ENCODE measurements at places on chromosomes 1 and 21.
A peak's percentile ranks its signal among the peaks of the same experiment; 100 is the strongest.

- DNase-seq, result no peak
Measured at GRCh38 chr1:55600242-55600641, 385.1 kb upstream of the USP24 start.

GRCh38 chr1:36115931-36116330 is 9.1 kb downstream of the COL8A2 start:
- no peak for DNase-seq

DNA sequence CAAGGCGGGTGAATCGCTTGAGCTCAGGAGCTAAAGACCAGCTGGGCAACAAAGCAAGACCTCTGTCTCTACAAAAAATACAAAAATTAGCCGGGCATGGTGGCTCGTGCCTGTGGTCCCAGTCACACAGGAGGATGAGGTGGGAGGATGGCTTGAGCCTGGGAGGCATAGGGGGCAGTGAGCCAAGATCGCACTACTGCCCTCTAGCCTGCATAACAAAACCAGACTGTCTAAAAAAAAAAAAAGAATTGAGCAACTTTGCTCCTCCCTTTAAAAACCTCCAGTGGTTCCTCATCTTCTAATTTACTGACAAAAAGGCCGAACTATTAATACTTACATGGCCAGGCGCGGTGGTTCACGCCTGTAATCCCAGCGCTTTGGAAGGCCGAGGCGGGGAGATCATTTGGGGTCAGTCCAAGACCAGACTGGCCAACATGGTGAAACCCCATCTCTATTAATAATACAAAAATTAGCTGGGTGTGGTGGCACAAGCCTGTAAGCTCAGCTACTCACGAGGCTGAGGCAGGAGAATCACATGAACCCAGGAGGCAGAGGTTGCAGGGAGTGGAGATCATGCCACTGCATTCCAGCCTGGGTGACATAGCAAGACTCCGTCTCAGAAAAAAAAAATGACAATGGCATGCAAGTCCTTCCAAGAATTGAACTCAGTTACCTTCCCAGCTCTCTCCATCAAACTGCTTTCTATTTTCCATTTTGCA is 4.4 kb downstream of the ACBD3 start:
- no peak for DNase-seq

- DNase-seq, result no peak
Measured at GRCh38 chr1:19504796-19505692, 19.7 kb upstream of the CAPZB start.

DNA sequence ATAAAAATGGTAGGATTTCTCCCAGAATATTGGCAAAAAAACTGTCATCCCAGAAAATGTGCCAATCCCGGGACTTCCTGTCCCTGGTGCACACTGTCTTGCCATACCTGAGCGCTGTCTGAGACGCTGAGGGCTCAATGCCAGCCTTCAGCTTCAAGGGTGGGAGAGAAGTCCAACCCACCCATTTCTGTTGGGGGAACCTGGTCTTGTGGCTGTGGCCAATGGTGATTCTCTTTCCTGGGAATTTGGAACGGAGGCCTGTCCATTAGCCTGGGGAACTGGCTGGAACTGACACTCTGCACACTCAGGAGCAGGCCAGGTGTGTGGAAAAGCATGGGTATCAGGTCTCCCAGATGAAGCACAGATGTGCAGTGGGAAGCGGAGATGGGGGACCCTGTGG is 6.7 kb downstream of the MTHFR start:
- no peak for DNase-seq

- DNase-seq, result no peak
Measured at GRCh38 chr21:38843806-38844503, 38.2 kb downstream of the ETS2 start.

- DNase-seq, result no peak
Measured at GRCh38 chr1:175399795-175400194, 207.2 kb upstream of the KIAA0040 start.

- DNase-seq, result no peak
Measured at GRCh38 chr1:66083003-66083402, 290.3 kb downstream of the PDE4B start.

- DNase-seq, result no peak
Measured at GRCh38 chr1:25710583-25711347, 89.2 kb upstream of the SELENON start.

GRCh38 chr1:116408193-116408592 is 35.1 kb downstream of the ATP1A1 start:
- no peak for DNase-seq

GRCh38 chr1:188170935-188171334 is 1342.2 kb downstream of the PLA2G4A start:
- no peak for DNase-seq

- DNase-seq, result no peak
Measured at GRCh38 chr1:58754073-58754613, 29.7 kb downstream of the JUN start.

DNA sequence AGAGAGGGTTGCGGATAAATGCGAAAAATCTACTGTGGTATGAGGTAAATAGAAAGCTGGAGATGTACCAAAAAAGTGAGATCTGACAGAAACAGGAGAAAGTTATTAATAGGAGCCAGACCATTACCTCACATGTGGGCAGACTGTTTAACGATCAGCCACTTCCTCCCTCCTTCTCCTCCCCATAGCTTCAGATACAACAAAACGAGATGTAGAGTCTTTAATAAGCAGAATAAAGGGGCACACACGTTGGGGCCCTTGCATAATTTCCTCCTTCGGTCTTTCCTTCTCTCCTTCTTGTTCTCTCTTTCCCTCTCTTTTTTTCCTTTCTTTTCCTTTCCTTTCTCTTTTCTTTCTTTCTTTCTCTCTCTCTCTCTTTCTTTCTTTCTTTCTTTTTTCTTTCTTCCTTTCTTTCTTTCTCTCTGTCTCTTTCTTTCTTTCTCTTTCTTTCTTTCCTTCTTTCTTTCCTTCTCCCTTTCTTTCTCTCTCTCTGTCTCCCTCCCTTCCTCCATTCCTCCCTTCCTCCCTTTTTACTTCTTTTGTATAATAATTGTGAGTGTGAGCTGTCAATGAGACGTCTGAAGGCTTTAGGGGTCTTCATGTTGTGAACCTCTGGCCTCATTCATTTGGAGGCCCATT is 242.1 kb downstream of the GRIK1 start:
- DNase-seq, result no peak

DNA sequence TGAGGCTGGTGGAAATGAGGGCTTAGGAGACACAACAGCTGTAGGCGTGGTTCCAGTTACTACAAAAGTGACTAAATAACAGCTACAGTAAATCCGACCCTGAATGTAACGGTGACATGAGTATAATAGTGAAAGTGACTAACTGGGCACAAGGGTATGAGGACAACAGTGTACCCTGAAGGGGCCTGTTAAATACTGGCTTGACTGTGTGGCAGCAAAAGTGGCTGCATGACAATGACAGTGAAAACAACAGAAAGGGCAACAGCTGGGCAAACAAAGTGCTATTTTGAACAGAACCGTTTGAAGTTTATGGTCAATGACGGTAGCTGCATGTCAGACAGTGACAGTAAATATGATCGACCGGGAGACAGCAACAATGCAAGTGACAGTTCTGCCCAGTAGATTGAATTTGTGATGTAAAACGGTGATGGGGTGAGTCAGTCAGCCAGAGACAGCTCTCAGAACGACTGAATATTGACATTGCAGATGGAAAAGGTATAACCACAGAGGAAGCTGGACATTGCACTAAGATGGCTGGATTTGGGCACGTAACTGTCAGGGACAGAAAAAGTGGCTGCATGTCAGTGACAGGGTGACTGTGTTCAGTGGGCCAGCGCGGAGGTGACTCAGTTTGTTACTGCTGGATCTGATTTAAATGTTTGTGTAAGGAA is 1.2 kb upstream of the ZBTB40 start:
- DNase-seq, result no peak

- DNase-seq, result no peak
Measured at GRCh38 chr1:15276691-15277446, 29.8 kb downstream of the FHAD1 start.

DNA sequence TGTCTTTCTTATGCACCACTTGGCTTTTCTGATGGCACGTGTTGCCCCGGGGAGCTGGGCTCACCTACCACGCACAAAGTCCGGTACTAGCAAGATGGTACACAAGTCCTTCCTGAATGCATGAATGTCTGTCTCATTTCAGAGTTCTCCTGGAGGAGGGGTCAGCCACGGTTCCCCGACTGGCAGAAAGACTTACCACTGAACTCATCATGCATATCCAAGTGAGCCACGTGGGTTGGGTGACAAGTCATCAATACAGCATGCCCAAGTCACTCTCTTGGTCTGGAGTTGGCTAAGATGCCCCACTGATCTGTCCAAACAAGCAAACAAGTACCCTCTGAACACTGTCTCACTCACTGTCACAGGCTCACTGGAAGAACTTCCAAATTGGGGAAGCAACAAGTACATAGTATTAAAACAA is 28.6 kb upstream of the MX1 start:
- DNase-seq, result no peak

DNA sequence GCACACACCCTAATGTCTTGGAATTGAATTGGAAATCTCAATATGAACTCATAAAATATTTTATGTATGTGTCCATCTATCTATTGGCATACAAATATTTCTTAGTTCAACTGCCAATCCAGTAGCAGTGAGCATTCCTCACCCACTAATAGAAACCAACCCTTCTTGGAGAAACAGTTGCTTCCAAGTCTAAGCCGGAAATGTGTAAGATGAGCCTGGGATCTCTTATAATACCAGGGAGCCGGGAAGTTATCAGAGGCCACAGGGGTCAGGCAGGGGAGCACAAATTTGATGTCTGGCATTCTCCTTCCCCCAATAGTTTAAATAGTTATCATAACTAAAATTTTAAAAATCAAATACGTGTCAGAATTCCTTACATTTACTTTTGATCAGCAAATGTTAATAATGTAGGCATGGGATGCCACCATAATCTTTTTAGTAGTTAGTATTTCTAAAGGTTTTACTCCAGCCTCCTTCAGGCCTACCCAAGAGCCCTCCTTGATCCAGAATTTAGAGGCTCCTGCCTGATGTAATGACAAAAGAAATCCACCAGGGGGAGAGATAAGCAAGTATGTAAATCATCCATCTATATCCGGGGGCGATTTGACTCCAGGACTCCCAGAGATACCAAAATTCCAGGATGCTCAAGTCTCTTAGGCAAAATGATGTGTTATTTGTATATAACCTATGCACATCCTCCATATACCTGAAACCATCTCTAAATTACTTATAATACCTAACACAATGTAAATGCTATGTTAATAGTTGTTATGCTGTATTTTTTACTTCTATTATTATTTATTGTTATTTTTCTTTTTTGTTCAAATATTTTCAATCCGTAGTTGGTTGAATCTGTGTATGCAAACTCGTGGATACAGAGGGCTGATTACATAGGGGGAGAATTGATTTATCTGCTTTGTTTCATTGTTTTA is 218.7 kb upstream of the COA6 start:
- no peak for DNase-seq

DNA sequence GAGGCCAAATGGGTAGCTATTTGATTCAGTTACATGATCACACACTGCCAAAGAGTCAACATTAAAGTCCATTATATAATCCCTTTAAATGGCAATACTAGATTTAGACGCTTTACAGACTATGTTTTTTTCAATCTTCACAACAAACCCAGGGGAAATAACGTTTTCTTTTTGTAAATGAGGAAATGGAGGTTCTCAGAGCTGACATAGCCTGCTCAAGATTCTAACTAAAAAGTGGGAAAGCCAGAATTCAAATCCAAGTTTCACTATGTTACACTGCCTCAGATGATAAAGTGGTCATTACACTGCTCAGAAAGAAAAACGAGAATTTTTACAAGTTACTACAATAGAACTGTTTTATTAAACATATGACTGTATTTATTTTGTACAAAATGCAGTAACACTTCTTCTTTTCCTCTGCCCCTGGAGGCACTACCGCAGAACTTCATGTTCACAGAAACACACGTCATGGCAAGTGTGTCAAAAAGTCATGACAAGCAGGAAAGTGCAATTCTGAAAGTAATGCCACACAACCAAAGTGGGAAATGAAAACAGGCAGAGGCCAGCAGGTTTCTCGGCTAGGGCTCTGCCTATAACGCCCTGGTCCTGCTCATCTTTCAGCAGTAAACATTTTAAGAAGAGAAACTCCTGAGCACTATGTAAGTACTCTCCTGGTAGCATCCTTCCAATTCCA is 19.0 kb downstream of the THEMIS2 start:
- DNase-seq, result no peak

DNA sequence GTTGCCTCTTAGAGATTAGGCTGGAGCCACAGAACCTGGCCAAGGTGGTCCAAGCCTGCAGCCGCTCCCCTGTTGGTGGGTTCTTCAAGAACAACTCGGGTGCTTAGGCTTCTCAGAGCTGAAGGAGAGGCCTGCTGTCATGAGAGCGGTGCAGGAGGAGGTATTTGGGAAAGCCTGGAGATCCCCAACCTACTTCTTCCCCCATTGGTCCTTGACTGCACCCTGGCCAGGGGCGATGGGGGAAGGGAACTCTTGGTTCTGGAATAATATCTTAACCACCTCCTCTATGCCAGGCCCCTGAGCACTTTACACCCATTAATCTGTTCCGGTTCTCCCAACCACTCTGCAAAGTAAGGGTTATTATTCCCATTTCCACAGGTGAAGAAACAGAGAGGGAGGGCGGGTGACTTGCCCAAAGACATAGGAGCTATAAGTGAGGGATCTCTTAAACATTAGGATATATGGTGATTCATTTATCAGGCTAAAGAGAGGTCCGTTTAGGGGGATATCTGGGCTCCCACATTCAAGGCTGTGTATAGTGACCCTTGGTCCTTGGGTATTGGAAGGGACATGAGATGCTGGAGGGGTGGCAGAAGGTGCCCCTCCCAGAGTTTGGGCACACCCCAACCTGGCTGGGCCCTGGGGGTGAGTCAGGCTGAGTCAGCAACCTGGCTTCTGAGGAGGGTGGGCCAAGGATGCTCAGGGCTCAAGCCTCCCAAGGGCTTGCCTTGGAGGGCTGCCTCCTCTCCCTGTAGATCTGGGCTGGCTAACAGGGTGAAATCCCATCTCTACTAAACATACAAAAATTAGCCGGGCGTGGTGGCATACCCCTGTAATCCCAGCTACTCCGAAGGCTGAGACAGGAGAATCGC is 5.2 kb downstream of the TRNP1 start:
- DNase-seq, result no peak

DNA sequence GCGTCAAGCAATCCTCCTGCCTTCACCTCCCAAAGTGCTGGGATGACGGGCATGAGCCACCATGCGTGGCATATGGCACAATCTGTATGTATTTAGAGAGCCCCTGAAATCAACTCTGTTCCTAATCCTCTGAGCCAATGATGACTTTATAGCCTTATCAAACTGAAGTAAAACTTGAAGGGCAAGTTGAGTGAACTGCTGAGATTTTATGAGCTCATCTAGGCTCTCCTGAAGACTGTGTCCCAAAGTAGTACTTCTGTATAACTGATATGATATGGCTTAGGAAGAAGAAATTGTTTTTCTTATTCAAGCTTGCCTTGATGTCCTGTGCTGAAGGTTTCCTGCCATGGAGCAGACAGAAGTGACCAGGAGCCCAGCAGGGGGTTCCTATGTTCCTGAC is 23.7 kb upstream of the NKAIN1 start:
- no peak for DNase-seq

GRCh38 chr1:225848030-225848955 is 33.9 kb downstream of the TMEM63A start:
- DNase-seq, result peak; percentile 66

DNA sequence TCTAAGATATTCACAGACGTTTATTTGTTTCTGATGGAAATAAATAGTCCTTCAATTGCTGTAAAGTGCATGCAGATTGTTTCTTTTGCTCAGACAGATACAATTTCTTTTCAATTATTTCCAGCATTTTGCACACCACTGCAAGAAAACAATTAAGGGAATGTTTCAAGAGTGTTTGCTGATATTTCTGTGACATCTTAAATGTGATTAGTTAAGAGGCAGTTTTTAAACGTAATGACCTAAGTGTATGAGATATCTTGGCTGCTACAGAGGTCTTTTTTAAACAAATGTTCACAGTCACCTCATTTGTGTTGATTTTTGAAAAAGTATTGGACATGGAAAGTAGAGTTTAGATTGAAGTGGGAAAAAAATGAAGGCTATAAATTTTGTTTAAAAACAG is 262.3 kb upstream of the BRINP3 start:
- no peak for DNase-seq
